ENCODE measurements at places on chromosomes 4 and X. TPM values are rescaled to one million over a fixed set of nuclear protein-coding genes. Genes with fewer than 3 reads are reported as not detected.

GRCh38 chr4:133839326-133839725 lies 362.3 kb downstream of the PABPC4L start:
- H3K36me3 ChIP-seq: no peaks in the 10 kb centered on the region
- H3K4me1 ChIP-seq: no peaks in the 10 kb centered on the region
- no peak for DNase-seq

GRCh38 chrX:18210470-18210869 lies 10.2 kb downstream of the BEND2 start:
- no peak overlapping the region for H3K4me3 ChIP-seq
- no peaks in the 10 kb centered on the region for H3K4me1 ChIP-seq
- H3K27me3 ChIP-seq: no peaks in the 10 kb centered on the region
- peak; percentile 26 for DNase-seq
- no peak overlapping the region for H3K27ac ChIP-seq
- H3K36me3 ChIP-seq: no peaks in the 10 kb centered on the region

GRCh38 chrX:124346877-124347241 lies 496 bp downstream of the SH2D1A start:
- no peaks in the 10 kb centered on the region for H3K36me3 ChIP-seq
- no peak for DNase-seq
- no peaks in the 10 kb centered on the region for H3K27me3 ChIP-seq
- no peak overlapping the region for H3K4me3 ChIP-seq
- peak overlapping the region; percentile 29 for H3K27ac ChIP-seq
- H3K4me1 ChIP-seq: no peaks in the 10 kb centered on the region

DNA sequence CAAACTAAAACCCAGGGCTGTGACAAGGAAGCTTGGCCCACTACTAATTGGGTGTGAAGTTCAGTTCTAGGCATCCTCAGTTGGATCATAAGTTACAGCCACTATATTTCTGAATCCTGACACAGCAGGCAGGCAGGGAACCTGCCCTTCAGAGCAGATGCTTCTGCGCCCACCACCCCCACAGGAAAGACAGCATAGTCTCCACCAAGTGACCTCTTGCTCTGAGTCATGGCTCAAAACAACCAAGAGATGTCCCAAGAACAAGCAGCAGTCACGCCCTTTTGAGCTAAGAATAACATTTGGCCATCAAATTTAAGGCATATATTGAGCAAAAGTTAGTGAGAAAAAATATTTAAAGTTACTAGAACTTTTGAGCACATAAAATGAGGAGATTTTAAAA lies 170.7 kb upstream of the SMARCAD1 start:
- no peaks in the 10 kb centered on the region for H3K27me3 ChIP-seq
- DNase-seq: no peak
- H3K36me3 ChIP-seq: no peaks in the 10 kb centered on the region

The GPRIN3 gene
- 16.0 TPM for total RNA-seq

The CFP gene
- not detected for total RNA-seq

The GPR119 gene
- total RNA-seq: not detected
